ENCODE measurements at places on chromosomes 16 and 17.

GRCh38 chr16:87706278-87707000 is 59.3 kb downstream of the KLHDC4 start:
- DNase-seq: no peak

DNA sequence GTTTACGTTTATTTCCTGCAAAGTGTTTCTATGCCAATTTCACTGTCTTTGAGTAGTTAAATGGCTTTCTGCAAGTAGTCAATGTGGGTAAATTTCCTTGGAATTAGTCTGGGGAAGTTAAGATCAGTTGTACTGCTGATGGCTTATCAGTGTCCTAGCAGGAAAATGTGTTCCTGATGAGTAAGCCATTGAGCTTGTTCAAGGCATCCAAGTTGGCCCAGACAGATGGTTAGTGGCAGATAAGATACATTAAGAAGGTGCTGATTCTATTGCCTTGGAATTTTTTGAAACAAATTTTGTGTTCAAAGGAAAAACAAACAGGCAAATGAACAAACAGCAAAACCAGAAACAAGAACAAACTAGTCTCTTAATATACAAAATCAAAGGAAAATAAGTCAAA is 258.4 kb downstream of the MAP2K6 start:
- DNase-seq: no peak

- no peak for DNase-seq
Measured at GRCh38 chr16:22065252-22065651, 27.1 kb upstream of the VWA3A start.

DNA sequence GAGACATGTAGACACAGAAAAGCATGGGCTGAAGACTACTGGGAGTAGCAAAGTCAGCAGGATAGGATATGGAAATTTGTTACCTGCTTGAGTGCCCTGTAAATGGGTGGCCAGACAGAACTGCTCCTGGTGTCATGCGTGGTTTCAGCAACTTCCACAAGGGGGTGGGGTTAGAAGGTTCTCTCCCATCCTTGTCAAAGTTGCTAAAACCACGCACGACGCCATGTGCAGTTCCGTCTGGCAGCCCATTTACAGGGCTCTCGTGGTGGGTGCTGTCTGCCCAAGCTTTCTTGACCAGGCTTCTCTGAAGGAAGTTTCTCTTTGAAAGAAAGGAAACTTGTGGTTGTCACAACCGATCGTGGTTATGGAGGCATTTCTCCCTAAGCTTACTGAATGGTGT is 6.9 kb upstream of the DBNDD1 start:
- no peak for DNase-seq
